ENCODE measurements at places on chromosomes 5 and 9.

DNA sequence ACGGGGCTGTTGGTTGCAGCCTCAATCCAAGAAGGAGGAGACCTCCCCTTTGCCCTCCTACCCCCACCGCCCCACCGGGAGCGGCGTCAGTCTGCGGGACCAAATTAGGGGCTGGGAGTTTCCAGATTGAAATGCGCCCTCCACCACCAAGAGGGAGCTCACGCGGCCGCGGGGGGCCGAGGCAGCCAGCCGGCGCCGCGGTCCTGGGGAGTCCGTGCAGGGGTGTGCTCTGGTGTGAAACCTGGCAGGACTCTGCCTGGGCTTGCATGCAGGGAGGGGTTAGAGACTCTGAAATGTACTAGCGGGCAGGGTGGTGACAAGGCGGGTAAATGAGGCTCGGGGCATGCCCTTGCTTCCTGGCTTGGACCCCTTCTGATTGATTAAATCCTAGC lies 989 bp upstream of the FBN2 start:
- no peak for DNase-seq

DNA sequence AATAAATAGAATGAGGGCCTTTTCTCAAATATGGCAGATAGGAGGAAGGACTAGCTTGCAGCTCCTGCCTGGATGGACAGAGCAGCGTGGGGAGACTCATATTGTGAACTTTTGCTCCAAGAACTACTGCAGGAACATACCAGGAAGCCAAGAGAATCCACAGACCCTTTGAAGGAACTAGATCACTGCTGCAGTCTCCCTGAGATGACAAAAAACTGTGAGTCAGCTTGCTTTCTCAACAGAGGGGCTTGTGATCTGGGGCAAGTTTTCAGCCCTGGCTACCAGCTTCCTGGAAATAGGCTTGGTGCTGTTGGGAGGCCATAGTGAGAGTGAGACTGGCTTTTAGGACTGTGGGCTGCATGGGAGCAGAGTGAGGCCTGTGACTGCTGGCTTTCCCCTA lies 170.6 kb upstream of the TRIM32 start:
- no peak for DNase-seq

GRCh38 chr5:8908055-8908683 lies 637.7 kb downstream of the SEMA5A start:
- DNase-seq = no peak

DNA sequence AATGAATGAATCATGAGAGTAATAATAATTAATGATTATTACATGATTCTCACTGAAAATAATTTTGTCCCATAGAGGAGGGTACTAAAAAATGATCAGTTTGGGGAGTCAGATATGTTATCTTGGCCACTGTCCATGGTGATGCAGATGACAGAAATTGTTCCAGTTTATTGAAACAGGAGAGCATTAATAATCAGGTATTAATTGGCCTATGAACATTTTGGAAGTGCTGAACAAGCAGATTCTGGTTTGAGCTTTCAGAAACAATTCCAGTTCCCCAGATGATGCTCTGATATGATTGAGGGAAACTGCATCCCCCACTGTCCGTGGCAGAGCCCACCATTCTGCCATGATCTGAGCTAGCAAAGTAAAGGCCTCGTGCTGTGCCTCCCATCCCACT lies 345.2 kb downstream of the ZSWIM6 start:
- no peak for DNase-seq

DNA sequence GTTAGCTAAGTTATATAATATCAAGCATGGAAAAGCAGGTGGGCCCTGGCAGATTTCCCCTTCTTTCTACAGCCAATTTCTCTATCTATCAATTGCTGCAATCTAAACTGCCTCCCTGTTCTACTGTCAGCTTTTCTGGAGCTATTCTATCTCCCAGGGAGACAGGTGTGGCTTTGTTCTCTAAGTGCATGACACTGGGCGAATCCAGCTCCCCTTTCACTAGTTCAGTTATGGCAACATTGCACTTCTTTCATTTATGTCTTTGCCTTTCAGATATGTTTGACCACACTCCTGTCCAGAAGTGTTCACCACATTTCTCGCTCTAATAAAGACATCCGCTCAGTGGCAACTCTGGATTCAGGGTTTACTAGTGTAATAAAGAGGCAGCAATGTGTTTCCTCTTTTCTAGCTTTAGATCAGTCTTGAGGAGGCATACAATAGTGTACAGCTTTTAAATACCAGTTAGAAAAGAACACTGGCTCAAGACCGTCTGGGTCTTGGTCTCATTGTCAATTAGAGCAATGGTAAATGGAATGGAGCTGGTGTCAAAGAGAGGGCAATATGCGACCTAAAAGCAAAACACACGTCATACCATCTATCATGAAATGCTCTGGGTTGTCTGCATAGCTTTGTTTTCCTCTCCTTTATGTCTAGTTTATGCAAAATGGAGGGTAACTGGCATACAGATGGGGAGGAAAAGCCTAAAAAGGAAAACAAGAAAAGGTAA lies 197.0 kb downstream of the SLF1 start:
- DNase-seq = no peak

DNA sequence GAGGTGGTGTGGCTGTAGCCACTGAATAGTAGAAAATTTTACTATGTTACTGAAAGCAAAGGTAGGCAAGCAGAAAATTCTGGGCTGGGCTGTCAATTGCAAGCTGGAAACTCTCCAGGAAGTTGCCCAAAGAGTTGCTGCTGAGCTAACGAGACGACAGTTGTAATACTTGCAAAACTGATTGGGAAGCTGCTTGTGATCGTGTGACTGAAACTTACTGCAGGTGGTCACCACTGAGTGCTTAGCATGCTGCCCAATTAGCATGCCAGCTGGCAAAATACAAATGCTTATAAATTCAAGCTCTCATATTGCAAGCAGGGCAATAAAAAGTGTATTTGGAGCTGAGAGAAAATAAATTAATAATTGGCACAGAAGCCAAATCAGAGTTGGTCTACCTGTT lies 758.5 kb upstream of the EDIL3 start:
- no peak for DNase-seq

DNA sequence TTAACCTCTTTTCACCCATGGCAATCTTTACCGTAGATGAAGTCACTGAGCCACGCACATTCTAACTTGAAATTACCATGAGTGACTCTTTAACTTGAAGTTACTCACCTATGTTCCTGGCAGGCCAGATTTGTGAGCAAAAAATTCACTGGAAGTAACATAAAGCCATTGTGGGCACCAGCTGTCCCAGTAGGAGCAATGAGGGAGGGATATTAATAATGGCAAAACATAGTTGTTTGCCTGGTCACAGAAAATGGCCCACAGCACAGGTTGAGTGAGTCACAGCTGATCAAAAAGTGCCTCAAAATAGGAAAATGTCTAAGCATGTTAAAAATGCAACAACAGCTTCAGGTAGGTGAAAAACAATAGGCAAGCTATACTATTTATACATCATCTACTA lies 146.6 kb downstream of the EFNA5 start:
- DNase-seq = no peak

DNA sequence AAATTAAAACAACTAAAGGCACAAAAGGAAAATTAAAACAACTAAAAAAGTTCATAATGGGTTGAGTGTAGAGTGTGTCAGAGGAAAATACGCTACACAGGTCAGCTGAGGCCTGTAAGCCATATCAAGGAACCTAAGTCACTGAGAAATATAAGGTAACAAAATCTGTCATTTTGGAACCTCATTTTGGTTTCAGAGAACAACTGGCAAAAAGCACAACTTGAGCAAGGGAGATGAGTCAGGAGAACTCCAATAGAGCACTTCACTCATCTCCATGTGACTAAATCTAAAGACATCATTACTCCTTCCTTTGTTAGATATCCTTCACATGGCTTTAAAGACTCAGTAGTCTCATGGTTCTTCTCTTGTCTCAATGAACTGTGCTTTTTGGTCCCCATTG lies 269.4 kb upstream of the POU5F2 start:
- no peak for DNase-seq

DNA sequence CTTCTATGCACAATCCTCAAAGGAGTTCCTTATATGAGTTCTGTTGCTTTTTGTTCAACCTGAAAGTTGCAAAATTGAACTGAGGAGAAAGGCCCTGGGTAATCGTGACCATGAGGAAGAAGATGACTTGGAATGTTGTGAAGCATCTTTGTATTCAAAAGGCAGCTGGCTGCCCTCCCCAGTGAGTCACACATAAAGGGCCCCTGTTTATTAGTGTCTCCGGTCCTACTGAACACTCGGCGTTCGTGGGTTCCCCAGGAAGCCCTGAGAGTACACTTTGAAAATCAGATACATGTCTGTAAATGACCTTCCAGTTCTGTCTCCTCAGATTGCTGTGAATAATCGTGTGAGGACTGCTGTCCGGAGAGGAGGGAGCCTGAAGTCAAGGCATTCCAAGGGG lies 73.6 kb downstream of the C9orf153 start:
- no peak for DNase-seq

DNA sequence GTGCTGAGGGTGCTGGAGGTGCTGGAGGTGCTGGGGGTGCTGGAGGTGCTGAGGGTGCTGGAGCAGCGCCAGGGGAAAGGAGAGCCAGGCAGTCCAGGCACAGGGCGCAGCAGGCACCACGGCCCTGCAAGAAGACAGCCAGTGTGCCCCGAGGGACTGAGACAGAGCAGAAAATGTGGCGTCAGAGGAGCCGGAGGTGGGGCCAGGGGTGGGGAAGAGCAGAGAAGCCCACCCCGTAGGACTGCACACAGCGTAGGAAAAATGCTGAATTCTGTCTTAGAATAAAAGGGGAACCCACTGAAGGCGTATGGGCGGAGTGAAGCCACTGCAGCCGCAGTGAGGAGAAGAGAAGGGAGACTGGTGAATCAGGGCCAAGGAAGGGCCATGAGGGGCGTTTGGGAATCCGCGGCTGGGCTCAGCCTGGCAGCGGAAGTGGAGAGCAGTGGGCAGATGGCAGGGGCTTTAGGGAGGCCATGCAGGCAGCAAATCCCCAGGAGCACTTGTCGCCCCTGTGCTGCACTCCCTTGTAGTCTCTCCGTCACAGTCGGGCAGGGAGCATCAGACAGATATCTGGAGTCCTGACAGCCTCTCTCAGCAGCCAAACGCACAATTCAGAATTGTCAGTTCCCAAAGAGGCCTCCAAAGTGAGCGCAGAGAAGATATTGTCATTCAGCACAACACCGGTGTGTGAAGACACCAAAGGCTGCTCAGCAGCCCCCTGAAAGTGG lies 35.9 kb upstream of the LECT2 start:
- no peak for DNase-seq

GRCh38 chr5:180090769-180091546 lies 19.4 kb upstream of the RNF130 start:
- DNase-seq = no peak

DNA sequence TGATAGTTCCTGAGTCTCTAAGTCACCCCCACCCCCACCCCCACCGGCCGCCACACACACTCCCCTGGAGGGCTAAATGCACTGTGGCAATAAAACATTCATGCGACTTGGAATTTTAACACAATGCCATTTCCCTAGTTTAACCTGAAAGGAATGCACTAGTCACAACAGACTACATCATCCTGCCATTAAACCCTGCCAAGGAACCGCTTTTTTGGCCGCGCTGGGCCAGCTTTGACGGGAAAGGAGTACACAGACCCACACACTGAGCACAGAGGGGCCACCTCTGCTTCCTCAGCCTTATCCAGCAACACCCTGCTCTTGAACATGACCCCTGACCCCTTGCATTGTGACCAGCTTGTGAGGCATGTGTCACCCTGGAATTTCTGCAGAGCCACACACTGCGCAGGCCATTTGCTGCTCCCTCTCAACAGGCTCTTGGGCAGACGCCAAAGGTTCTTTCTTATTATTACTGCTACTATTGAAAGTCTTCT lies 165.3 kb downstream of the BNC2 start:
- DNase-seq = no peak
